MM.1S (cell line): ENCODE measurements at places on chromosomes 6 and 20.
A peak's percentile ranks its signal among the peaks of the same experiment; 100 is the strongest.

GRCh38 chr6:87421576-87421975 is 13.8 kb downstream of the CFAP206 start:
- H3K4me3 ChIP-seq, result no peak overlapping the region
- H3K27ac ChIP-seq, result no peak overlapping the region
- no peaks in the 10 kb centered on the region for H3K36me3 ChIP-seq

DNA sequence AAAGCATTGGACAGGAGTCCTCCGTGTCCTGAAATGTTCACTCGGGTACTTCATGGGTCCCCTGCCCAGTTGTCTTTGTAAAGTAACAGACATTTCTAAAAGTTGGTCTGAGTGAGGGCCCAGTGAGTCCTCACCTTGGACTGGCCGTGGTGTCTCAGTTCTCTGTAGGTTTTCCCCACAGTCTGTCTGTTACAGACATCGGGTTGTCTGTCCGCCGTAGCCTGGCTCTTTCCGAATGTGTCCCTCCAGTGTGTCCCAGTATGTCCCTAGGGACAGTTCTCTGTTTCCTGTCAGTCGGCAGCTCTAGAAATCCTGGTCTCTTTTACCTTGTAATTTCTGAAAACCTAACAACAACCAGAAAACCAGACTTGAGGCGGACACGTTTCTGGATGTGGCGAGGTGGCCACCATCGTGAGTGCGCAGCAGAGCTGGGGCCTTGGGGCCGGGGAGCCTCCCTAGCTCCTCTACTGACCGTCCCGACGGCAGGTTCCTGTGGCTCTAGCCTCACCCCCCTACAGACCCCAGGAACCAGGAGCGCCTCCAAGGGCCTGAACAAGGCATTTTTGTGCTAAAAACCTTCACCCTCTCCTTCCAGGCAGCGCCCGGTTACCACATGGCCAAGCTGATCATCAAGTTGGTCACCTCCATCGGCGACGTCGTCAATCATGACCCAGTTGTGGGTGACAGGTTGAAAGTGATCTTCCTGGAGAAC is 42.2 kb downstream of the PYGB start:
- peaks cover 42% of the 10 kb centered on the region for H3K4me1 ChIP-seq
- H3K36me3 ChIP-seq, result no peaks in the 10 kb centered on the region; the same call in 1 of the 2 replicates
- H3K4me3 ChIP-seq, result no peak overlapping the region
- peak overlapping the region; percentile 88; the same call in 1 of the 2 replicates for H3K27ac ChIP-seq
- no peaks in the 10 kb centered on the region for H3K27me3 ChIP-seq
- no peak for DNase-seq

DNA sequence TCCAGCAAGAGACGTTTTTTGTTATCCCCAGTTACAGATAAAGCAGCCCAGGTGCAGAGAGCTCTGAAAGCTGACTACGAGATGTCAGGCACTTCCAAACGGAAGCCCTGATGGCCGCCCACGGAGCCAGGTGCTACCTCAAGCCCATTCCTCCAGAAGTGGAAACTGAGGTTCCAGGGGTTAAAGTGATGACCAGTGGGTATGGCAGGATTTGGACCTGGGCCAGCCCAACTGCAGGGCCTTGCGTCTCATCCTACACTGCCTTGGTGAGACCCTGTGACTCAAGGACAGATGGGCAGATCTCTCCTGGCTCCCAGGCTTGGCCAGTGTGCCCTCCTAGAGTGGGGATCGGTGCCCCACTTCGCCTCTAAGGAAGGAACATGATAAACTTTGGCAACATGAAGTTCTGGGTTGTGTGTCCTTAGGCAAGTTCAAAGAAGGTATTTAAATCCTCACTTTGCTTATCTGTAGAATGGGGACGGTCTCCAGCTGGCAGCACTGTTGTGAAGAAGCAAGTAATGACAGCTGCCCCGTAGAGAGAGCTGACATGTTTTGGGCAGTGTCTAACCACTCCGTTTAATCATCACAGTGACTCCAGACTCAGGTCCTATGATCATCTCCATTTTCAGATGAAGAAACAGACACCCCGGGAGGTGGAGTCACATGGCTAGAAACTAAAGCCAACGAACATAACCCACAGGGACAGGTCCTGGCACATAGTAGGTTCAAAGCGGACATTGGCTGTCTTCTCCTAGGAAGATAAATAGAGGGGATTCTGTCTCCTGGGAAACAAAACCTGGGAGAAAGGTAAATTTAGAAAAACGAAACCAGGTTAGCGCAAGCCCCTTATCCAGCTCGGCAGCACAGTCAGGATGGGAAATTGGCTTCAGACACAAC is 34.4 kb upstream of the CDH22 start:
- H3K4me1 ChIP-seq, result no peaks in the 10 kb centered on the region
- H3K36me3 ChIP-seq, result no peaks in the 10 kb centered on the region
- H3K27me3 ChIP-seq, result peaks cover 59% of the 10 kb centered on the region

DNA sequence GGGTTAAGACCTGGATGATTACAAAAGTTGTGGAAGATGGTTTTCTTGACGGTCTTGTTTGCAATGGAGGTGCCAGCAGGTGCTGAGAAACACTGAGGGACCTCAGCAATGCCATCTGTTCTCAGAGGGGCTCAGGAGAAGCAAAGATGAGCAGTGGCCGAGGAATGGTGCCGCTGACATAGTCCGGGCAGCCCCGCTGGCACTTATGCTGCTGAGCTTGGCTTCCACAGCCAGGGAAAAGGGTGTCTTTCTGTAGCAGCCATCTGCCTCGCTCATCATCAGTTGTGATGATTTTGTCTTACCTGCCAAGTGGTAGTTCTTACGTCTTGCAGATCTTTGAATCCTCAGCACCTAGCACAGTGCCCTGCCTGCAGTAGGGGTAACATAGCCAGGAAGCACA is 55.7 kb downstream of the PPP1R14C start:
- no peak for DNase-seq
- H3K27me3 ChIP-seq, result no peaks in the 10 kb centered on the region
- no peaks in the 10 kb centered on the region for H3K36me3 ChIP-seq

DNA sequence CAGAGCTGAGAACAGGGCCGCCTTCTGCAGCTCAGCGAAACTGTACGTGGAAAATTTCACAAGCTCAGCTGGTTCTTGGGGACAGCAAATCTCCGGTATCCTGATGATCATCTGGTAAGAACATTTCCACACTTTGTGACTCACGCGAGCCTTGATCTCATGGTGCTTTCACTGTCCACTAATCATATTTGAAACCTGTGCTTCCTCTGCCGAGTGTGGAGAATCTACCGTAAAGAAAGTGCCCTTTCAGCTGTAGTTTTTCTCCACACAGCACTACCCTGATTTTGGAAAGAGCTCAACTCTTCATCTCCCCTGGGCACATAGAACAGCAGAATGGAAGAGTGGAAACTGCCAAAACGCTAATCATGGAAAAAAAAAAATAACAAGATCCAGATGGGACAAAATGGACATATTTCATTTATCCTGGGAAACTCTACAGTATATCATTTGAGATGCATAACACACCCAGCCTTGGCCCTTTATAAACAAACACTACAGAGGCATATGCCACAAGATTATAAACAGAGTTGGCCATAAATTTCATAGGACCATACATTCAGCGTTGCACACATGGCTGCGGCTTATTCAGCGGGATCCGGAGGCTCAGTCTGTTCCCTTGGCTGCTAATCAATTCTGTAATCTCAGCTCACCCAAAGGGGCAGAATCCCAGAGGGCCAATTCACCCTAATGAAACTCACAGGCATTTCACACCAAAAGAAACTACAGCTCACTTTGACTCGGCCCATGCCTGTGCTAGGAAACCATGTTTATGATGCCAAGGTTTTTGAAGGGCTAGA is 434.5 kb downstream of the HDGFL1 start:
- DNase-seq, result no peak
- H3K4me3 ChIP-seq, result no peak overlapping the region
- no peaks in the 10 kb centered on the region for H3K27me3 ChIP-seq
- no peaks in the 10 kb centered on the region for H3K36me3 ChIP-seq
- H3K27ac ChIP-seq, result no peak overlapping the region

- no peak overlapping the region for H3K27ac ChIP-seq
- DNase-seq, result no peak
- no peak overlapping the region for H3K4me3 ChIP-seq
- no peaks in the 10 kb centered on the region for H3K27me3 ChIP-seq
- H3K4me1 ChIP-seq, result no peaks in the 10 kb centered on the region
- no peaks in the 10 kb centered on the region for H3K36me3 ChIP-seq
Observed at GRCh38 chr20:22717466-22717865, 133.1 kb upstream of the FOXA2 start.

DNA sequence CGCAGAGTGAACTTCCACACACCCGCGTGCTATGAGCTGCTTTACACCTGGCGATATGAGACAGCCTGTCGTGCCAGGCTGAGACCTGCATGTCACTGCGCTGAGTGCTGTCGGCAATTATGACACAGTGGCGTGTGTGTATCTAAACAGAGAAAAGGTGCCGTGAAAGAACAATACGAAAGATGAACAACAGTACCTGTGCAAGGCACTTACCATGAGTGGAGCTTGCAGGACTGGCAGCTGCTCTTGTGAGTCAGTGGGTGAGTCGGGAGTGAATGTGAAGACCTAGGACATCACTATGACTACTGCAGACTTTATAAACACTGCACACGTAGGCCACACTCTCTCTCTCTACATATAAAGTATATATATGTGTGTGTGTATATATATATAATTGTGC is 68.5 kb upstream of the DUSP22 start:
- H3K4me1 ChIP-seq, result peaks cover 25% of the 10 kb centered on the region
- no peaks in the 10 kb centered on the region for H3K27me3 ChIP-seq
- no peak overlapping the region for H3K27ac ChIP-seq
- H3K4me3 ChIP-seq, result no peak overlapping the region

DNA sequence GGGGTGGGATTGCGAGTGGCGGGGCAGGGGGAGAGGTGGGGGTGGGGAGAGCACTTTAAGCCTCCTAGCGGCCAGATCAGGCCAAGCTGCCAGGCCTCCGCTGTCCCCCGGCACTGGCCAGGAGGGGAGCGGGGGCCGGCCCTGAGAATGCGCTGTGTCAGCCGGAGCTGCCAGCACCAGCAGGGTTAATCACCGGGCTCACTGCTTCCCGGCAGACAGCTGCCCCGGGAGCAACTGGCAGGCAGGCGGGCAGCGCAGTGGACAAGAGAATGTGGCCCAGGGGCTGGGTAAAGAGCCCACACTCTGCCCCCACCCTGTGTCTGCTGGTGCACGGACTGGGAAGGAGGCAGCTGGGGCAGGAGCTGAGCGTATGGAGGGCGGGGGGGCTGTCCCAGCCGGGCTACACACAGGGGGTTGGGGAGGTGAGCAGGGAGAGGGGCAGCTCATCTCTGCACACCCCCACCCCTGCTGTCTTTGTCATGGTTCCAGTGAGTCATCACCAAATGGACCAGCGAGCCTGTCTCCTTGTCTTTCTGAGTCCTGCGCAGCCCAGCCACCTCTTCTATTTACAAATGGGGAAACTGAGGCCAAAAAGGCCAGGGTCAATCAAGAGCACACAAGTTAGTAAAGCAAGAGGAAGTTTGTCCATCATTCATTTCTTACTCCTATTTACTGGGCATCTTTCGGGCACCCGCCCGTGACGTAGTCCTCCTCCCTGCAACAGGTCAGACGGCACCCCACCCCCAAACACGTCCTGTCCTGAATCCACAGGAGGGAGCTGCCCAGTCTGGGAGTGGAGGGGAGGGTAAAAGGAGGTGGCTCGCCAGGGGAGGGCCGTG is 2.1 kb upstream of the LAMA5 start:
- H3K27me3 ChIP-seq, result no peaks in the 10 kb centered on the region
- H3K4me1 ChIP-seq, result peaks cover 13% of the 10 kb centered on the region
- H3K36me3 ChIP-seq, result no peaks in the 10 kb centered on the region
- H3K4me3 ChIP-seq, result no peak overlapping the region

DNA sequence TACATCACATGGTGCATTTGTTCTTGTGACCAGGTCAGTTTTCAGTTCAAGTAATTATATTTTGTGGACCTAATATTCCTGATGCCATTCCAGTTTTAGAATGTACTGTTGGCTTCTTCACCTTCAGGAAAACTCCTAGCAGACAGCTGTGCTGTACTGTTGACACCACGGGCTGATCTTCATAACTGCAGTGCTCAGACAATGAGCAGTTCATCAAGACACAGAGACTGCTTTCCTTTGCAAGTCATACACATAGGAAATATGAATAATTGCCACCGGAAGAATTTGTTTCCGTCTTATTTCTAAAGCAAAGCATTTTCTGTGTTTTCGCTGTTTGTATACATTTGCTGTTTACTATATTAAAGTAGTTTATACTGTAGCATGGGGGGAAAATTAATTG is 89.8 kb downstream of the C6orf118 start:
- H3K27me3 ChIP-seq, result no peaks in the 10 kb centered on the region
- H3K36me3 ChIP-seq, result no peaks in the 10 kb centered on the region
- DNase-seq, result no peak
- H3K4me1 ChIP-seq, result no peaks in the 10 kb centered on the region
- no peak overlapping the region for H3K27ac ChIP-seq
- no peak overlapping the region for H3K4me3 ChIP-seq

DNA sequence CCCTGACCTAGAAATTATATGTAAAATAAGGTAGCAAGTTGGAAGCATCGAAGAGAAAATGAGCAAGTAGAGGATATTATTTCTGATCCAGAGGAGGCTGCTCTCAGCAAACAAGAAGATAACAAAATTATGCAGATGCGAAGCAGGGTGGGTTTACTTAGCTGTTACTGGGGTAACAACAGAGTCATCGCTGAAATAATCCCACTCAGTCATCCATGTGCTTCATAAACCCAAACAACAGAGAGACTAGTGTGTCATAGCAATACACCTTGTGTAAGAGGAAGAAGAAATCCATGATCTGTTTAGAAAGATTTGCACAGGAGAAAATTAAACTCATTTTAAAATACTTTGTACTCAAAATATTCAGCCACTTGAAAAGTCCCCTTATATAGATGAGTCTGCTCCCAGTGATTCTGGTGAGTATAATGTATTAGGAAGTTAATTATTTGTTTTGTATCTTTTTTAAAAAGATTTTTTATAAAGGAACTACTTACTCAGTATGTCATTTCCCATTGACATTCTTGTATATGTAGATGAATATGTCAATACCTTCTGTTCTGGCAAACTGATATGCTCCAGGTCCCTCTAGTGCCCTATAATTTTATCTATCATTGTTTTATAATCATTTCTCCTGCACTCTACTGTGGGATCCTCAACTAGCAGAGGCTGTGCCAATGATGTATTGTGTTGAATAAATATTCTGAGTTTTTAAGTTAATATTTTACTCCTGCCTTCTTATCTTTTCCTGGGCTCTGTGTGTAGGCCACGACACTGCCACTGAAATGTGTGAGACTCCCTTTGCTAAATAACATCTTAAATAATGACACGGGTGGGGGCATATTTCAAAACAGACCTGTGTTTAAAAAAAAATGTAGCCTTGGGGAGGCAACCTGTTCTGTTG is 8.6 kb upstream of the HIVEP2 start:
- H3K4me1 ChIP-seq, result 0 out of 2 replicates have a peak, but pooled peaks cover 7% of the 10 kb centered on the region
- H3K27ac ChIP-seq, result no peak overlapping the region
- no peak for DNase-seq
- H3K4me3 ChIP-seq, result no peak overlapping the region
- H3K36me3 ChIP-seq, result no peaks in the 10 kb centered on the region
- H3K27me3 ChIP-seq, result no peaks in the 10 kb centered on the region
